Hematopoietic multipotent progenitor cell (in vitro differentiated cells): ENCODE measurements at places on chromosomes 2 and 18.

GRCh38 chr2:27086724-27087593 is at the start of gene KHK:
KHK (plus strand) TSS chr2:27086772; CDS start chr2:27087260, 488 bp downstream.
- no peak for DNase-seq

- DNase-seq: no peak
Observed at GRCh38 chr2:192887337-192887736, 692.6 kb upstream of the TMEFF2 start.

DNA sequence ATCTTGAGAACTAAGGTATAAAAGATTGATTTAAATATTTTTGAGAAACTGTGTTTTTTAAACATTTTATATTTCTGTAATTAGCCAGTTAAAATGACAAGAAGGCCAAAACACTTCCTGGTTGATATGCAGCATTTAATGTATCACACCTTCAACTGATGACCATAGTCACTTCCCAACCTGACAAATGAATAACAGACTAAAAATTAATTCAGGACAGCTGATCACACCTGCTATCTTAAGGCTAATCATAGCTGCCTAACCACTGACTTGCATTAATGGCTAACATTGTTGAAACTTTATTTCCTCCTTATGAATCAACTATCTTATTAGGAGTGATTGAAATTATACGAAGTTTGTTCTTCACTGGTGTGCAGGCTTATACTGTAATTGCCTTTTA is 125.8 kb upstream of the MSTN start:
- DNase-seq: no peak

- no peak for DNase-seq
Observed at GRCh38 chr2:128145651-128146050, 54.7 kb downstream of the UGGT1 start.

GRCh38 chr2:136448986-136449780 is 316.2 kb upstream of the THSD7B start:
- no peak for DNase-seq

DNA sequence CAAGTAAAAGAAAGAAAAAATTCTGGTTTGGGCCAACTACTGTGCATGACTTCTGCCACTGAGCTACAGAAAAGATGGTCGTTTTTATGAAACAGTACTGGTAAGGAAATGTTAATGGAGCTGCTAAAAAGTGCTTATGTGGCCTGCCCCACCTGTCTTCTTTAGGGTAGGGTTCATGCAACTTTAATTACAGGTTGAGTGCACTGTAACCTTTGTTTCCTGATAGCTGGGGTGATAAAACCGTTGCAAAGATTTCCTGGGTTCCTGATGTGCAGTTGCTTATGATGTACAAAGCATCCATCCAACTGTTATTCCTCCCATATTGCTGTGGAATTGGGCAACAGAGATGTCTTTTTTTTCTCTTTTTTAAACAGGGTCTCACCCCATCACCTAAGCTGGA is 34.3 kb upstream of the PUM2 start:
- DNase-seq: no peak

GRCh38 chr2:162430323-162430722 is 86.4 kb downstream of the GCA start:
- DNase-seq: no peak

DNA sequence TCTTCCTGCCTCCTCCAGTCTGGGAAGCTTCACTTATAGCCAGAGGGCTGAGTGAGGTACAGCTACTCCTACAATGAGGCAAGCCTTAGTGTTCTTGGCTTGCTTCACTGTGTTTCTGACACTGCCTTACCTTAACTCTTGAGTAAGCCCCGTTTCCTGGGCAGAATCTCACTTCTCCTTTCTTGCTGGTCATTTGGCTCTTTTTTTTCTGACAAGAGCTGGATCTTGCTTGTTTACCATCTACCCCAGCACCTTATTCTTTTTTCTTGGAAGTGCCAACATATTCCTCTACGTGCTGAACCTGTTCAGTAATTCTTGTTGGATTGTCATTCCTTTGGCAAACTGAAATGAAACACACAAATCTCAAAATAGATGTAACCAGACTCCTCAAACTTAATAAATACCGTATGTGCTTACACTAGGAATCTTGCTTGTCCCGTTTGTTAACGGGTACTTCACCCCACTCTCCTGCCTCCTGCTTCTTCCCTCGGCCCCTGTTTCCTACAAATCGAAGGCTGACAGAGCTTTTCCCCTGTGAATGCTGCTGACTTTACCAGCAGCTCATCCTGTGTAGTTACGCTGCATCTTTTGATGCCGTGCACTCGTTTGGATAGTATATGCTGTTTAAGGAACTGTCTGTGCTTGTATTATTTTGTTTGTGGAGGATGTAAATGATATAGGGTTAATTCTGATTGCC is 132.2 kb downstream of the FMNL2 start:
- DNase-seq: no peak
